ENCODE measurements at places on chromosomes 12 and 14.

DNA sequence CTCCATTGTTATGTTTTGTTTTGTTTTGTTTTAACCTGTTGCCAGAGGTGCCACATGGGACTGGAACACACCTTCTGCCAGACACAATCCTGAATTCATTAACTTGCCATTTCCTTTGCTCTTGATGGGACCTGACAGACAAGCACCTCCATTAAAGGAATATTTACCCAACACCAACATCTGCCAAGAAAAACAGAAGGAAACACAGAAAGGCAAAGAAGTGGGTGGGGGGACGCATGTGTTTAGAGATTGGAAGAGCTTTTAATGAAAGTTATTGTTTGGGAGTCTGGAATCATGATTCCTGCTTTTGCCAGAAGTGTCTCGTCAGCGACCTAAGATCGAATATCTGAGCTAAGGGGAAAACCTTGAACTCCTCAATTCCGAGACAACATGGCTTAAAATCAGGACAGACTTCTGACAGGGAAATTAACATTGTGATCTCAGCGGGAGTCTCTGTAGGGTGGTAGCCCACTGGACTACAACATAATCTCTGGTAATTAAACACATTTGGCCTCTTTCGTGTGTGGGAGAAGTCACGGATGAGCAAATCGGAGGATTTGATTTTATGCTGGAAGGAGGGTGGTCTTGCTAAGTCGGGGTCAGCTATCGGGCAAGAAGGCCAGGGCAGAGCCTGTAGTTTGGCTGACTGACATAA is 210.4 kb upstream of the FAR2 start:
- DNase-seq, result no peak

DNA sequence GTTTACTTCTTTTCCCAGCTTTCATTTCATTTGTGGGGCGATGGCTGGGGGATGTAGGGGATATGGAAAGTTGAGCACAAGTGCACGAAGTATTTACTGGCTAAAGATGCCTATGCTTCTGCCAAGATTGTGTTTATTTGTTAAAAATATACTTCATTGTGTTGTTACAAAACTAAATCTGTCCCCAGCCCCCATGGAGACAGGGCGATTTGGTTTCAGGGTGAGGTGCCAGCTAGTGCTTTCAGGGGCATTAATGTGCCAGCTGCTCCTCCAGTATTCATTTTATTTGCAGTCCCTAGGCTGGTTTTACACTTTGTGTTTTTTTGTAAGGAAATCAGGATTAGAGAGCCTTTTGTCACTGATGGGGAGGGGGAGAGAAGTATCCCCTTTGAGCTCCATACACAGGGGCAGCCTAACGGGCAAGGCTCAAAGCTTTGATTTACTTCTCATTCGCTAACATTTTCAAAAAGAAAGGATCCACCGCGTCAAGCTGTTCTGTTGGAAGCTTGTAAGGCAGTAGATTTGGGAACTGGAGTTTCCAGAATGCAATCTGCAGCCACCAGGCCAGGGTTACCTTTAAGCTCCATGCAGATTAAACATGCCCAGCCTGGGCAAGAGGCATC is 198.7 kb upstream of the PLEKHG7 start:
- DNase-seq, result no peak

DNA sequence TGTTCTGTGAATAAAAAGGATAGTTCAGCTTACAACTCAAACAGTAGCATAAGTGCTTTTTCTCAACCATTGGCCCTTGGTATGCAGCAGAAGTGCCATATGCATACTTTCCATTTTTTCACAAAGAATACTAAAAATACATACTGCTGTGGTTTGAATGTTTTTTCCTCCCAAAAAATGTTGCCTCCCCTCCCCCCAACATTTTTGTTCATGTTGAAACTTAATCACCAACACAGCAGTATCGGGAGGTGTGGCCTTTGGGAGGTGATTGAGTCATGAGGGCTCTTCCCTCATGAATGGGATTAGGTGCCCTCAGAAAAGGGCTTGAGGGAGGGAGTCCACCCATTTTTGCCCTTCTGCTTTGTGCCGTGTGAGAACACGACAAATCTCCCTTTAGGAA is 198.6 kb downstream of the ESR2 start:
- DNase-seq, result no peak

- no peak for DNase-seq
Observed at GRCh38 chr12:4490973-4491372, 45.4 kb upstream of the FGF6 start.
